ENCODE measurements at places on chromosomes 3 and 15.

DNA sequence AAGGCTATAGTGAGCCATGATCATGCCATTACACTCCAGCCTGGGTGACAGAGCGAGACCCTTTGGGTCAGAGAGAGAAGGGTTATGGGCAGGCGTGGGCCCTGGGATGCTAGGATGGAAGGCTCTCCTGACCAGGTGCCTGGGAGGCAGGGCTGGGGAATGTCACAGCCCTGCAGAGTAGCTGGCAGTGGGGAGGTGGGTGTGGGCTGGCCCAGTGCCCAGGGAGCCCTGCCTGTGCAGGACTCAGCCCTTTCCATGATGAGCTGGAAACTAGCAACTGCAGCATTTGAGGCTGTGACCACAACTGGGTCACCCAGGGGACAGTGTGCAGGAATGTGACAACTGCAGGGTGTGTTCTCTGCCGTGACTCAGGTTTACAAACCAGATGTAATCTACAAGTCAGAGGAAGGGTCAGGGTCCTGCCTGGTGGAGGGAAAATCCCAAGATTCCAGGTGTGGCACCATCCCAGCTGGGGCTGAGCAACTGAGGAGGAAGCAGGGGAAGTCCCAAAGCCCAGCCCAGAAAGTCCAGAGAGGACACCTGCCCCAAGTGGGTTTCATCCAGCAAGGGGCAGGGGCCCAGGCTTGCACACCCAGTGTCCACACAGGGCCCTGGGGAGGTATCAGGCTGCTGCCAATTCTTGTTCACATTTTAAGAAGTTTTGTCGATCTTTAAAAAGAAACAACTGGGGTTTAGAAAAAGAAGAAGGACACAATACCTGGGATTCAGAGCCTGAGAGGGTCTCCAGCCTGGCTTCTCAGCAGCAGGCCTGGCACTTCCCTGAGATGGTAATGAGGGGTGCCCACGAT, 45.5 kb downstream of the SLC28A1 start:
- peak; percentile 39 for DNase-seq

DNA sequence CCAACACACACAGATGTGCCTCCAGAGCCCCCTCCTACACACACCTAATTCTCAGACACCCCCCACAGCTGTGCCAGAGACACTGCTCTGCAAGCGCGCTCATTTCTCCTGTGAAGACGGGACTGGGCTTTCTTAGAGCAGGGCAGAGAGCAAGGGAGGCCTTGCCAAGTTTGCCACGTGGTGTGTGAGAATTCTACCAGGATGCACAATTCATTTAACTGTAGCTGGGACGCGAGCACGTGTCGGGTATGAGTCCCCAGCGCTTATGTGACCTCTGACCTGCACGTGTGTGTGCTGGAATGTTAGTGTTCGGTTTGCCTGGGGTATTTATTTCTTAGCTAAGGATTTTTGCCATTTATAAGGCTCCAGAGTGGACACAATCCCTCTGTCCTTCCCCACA, 37.0 kb downstream of the FEM1B start:
- no peak for DNase-seq

- no peak for DNase-seq
Measured at GRCh38 chr15:96889734-96890480, 559.4 kb downstream of the NR2F2 start.

- DNase-seq, result no peak
Measured at GRCh38 chr15:78092261-78093041, at the start of gene SH2D7. SH2D7 (plus strand) TSS chr15:78092561; CDS start chr15:78092585, 24 bp downstream.

DNA sequence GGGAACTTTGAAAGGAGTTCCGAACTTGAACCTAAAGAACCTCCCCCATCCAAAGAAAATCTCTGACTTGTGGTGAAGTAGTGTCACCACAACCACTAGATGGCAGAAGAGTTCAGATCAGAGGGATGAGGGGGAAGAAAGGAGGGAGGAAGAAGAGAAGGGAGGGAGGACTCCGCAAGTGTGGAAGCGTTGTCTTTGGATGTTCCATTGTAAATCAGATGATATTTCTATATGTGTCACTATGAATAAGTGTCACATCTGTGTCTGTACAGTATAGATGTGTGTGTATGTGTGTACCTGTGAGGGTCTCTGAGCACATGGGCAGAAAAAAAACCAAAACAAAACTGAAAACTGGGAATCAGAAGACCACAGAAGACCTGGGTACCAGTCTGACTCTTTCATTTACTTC, 16.9 kb downstream of the SLC24A1 start:
- DNase-seq, result peak; percentile 89

GRCh38 chr3:151777880-151778279, 36.0 kb upstream of the AADAC start:
- DNase-seq, result no peak

DNA sequence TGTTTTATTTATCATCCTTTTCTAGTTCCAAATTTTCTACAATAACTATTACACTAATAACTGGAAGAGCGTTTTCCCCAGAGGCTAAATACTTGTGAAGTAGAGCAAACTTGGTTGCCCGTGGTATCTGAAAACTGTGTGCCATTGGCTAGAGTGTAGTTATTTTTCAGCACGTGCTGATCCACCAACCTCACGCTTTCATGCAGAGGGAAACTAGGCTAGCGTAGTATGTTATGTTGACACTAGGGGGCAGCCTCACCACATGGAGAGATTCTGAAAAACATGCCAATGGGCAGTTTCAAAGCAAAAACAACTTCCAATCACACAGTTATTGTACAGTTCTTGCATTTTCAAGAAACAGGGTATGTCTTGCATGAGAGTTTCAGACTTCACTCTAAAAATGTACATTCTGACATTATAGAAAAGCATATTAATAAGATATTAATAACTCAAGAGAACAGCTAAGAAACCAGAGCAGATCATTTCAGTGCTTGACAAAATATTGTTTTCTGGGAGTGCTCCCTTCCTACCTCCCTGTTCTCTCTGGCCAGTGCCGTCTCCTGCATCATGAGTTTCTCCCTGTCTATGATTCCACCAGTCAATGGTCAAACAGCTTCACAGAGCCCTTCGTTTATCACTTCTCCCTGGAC, 39.7 kb downstream of the SPATA12 start:
- DNase-seq, result peak; percentile 61

GRCh38 chr3:172138792-172139507, 99.6 kb downstream of the FNDC3B start:
- peak; percentile 34 for DNase-seq

All from foreskin fibroblast (primary cell).